AG09319 (cell line): ENCODE measurements at places on chromosomes 3 and 15.

- DNase-seq, result no peak
Observed at GRCh38 chr15:74320352-74321247, 46.8 kb downstream of the CYP11A1 start.

- DNase-seq, result no peak
Observed at GRCh38 chr3:120791913-120792312, 49.4 kb downstream of the GTF2E1 start.

GRCh38 chr3:15769256-15769915, 28.4 kb downstream of the ANKRD28 start:
- DNase-seq, result no peak

- no peak for DNase-seq
Observed at GRCh38 chr3:35894735-35895134, 255.4 kb downstream of the ARPP21 start.

- DNase-seq, result no peak
Observed at GRCh38 chr15:89117790-89118189, 29.5 kb downstream of the ABHD2 start.

DNA sequence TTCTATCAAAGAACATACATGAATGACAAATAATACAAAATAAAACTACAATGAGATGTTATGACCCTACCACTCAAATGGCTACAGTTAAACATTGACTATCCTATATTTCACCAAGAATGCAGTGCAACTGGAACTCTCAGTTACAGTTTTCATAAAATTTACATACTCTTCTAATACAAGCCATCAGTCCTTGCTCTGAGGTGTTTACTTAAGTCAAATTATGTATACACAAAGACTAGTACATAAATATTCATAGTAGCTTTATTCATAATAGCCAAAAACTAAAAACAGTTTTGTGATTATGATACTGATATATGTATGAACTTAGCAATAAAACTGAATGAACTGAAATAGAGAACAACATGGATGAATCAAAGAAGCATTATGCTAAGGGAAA, 19.2 kb downstream of the MLF1 start:
- no peak for DNase-seq

DNA sequence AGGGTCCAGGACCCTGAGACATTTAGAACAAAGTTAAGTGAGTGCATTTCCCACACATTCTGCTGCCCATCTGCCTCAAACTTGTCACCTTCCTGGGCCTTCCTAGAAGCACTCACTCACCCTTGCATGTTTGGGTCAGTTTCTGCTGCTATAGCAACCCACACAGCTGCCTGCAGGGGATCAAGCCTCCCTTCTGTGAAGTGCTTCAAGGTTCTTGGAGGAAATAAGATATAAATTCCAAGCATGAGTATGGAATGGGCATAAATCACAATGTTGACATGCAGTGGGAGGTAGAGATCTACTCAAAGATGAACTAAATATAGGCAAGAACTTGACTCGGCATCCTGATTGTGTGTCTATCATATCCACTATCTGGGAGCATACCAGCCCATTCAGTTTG, 140.4 kb downstream of the SLC9A9 start:
- DNase-seq, result no peak

GRCh38 chr3:146313746-146314111, 62.8 kb upstream of the PLSCR4 start:
- peak; percentile 59 for DNase-seq

DNA sequence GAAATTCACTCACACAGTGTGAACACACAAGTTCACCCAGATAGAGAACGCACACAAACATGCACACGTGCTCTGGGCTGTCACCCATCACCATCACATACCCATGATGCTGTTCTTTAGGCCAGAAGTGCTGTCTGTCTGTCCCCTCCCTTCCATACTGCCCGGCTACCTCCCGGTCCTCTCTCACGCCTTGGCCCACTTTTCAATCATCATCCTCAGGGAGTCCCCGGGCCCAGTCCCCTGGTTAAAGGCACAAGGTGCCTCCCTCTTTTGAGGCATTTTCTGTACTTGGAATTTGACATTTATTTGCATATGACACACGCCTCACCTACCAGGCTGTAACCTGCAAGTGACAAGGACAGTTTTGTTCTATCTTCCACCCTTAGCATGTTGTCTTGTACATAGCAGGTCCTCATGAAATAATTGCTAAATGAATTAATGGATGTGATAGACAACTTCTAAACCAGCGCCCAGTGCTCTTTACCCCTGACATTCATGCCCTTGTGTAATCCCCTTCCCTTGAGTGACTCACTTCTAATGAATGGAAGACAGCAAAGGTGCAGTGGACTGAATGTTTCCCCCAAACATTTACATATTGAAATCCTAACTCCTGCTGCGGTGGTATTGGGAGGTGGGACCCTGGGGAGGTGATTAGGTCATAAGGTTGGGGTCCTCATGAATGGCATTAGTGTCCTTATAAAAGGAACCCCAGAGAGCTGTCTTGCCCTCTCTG, 73.9 kb upstream of the ADPGK start:
- no peak for DNase-seq

DNA sequence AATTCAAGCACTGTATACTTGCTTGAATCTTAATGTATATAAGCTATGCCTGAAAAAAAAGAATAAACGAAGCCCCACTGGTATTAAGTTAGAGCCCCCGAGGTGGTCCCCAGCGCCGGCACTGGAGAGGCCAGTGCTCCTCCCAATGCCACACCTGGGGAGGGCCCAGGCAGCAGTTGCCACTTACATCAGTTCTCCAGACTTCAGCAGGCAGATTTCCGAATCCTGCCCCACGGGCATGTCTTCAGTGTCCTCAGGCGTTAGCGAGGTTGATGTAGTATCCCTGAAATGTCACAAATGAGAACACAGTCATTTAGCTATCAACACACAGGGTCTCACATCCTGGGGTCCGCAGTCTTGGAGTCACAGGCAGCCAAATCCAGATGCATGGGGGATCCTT, 7.0 kb upstream of the CXCR6 start:
- DNase-seq, result no peak

- DNase-seq, result no peak
Observed at GRCh38 chr15:90336705-90337141, 15.4 kb upstream of the ZNF774 start.

DNA sequence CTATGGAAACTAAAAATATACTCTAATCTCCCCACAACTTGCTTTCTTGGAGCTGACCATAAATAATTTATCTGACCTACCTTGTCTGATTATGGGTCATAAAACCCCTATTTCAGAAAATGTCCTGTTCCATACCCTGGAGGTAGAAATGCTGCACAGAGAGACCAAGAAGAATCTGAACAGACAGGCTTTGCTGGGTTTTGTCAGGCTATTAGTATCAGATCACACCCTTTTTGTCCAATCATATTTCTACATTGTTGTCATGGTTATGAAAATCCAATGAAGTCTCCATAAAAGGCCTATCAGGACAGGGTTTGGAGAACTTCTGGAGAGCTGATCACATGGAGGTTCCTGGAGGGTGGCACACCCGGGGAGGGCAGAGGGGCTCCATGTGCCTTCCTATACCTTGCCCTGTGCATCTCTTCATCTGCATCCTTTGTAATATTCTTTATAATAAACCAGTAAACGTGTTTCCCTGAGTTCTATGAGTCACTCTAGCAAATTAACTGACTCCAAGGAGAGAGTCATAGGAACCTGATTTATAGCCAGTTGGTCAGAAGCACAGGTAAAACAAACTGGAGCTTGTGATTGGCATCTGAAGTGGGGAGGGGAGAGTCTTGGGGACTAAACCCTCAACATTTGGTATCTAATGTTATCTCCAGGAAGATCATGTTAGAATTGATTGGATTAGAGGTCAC, 58.1 kb downstream of the NGLY1 start:
- DNase-seq, result no peak

DNA sequence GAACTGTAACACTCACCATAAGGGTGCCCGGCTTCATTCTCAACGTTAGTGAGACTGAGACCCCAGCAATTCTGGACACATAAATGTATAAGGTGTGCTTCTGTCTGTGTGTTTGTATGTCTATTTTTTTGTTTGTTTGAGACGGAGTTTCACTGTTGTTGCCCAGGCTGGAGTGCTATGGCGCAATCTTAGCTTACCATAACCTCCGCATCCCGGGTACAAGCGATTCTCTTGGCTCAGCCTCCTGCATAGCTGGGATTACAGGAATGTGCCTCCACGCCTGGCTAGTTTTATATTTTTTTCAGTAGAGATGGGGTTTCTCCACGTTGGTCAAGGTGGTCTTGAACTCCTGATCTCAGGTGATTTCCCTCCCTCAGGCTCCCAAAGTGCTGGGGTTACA, 43.3 kb upstream of the C2CD4B start:
- no peak for DNase-seq
